Renal cortex interstitium (tissue), 15 donors: ENCODE measurements at places on chromosomes 12 and 14. TPM values are rescaled to one million over a fixed set of nuclear protein-coding genes. Genes with fewer than 3 reads are reported as not detected.

CREBL2 gene
- polyA plus RNA-seq = 36.1 TPM

DNAI7 gene
- 7.1 TPM for polyA plus RNA-seq

GRCh38 chr14:30558675-30559555 is at the start of gene G2E3:
Gene G2E3, plus strand, starts transcription at chr14:30559158. Its CDS starts 21,922 bp downstream, at chr14:30581080.
- DNase-seq = peak; percentile 90

DNA sequence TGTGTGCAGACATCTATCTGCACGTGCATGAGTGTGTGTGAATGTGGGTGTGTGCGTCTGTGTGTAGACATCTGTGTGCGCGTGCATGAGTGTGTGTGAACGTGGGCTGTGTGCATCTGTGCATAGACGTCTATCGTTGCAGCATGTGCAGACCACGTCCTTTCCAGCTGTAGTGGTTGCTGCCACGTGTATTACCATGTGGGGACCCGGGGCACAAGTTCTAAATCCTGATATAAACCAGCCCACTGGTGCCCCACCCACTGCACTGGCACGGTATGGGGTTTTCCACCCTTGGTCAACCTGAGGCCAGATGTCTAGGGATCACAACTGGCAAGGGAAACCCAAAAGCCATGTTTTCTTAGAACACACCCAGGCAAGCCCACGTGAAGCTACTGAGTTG is 197.0 kb downstream of the ANO2 start:
- no peak for DNase-seq

DNA sequence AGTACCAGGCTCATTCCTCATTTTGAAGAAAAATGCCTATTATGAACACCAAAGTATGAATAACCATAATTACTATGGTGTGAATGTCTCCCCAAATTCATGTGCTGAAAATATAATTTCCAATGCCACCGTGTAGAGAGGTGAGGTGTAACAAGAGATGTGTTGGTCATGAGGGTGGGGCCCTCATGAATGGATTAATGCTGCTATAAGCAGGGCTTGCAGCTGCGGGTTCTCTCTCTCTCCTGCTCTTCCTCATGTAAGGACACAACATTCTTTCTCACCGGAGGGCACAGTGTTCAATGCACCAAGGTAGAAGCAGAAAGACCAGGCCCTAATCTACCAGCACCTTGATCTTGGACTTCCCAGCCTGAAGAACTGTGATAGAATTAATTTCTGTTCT is 70.0 kb downstream of the TMTC1 start:
- DNase-seq = no peak

DNA sequence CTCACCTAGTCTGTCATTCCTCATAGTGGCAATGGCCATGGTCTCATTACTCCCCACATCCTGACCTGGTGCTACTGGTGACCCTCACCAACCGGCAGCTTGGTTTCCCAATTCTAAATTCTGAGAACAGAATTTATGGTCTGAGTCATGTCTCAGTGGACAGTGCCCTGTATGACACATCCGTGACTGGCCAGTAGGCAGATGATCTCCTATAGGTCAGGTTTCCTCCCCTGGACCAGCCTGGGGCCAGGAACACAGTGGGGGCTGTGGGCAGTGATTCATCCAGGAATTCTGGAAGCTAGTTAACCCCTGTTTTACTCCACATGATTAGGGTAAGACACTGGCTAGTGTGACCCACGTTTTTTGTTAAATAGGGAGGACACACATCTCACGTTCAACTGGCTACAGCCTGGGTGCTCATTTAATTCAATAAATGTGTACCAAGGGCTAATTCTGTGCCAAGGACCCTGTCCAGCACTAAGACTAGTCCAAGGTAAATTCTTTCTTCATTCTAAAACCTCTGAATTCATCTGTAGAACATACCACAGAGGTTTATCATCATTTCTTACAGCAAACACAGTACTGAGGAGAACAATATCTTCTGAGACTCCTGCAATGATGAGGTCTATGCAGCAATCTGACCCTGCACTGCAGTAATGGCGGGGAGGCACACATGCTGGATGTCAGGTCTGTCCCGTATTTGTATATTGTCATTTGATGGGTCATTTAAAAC is 249.6 kb upstream of the TBX3 start:
- DNase-seq = no peak
